ENCODE measurements at places on chromosomes 4 and X.

DNA sequence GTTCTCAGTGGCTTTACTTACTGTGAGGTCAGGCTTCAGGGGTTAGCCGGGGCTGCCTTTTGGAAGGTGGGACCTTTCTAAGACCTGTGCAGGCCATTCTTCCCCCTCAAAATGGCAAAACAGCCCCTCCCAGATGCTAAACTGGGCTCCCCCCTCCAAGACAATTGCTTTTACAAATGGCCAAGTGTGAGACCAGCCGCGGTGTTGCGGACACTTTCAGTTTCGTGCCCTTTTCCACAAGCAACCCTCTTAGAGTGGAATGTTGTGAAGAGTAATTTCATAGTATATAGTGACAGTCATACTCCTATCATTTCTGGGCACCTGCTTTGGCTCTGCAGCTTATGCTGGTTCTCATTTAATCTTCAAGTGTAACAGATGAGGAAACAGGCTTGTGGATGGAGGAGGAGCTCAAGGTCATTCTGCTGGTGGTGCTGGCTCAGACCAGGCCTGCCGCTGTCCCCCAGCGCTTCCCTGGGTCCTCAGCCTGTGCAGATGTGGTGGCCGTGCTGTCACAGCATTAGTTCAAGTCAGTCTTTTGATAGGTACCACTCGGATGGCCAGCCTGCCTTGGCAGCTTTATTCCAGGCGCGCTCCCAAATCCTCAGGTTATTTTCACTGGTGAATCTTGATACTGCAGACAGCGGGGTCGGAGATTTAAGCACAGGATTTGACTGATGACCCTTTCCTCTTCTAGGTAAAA, 55.0 kb upstream of the TADA2B start:
- no peak for DNase-seq

DNA sequence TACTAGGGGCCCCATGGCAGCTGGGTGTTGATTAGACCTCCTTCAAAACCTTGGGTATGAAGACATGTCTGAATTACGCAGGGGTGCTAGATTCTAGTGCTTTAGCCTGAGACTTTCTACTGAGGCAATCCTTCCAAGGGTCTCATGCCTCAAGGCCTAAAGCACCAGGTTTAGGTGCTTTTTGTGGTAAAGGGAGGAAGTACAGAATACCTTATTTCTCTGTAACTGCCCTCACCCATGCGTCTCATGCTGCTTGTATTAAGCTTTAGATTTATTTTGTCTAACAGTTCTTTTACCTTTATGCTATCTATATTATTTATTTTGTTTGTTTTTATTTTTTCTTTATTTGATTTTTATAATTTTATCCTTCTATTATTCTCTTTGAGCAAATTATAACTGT, 190.2 kb upstream of the GK2 start:
- DNase-seq: no peak

DNA sequence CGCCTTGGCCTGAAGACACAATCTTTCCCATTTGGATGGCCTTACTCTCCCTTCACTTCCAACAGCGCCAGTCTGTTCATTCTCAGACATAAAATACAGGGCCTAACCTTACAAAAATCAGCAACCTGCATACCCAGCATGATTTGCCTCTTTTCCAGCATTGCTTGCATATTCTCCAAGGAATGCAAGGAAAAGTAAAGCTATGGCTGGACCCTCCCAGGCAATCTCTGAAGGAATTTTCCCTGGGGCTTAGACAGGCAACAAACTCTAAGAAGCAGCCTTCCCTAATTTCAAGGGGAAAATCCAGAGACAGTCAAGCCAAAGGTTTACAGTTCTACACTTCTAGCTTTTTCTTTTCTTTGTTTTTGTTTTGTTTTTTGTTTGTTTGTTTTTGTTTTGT, 3.6 kb downstream of the DCTD start:
- DNase-seq: no peak

GRCh38 chr4:71294301-71294700, 44.5 kb upstream of the SLC4A4 start:
- no peak for DNase-seq

DNA sequence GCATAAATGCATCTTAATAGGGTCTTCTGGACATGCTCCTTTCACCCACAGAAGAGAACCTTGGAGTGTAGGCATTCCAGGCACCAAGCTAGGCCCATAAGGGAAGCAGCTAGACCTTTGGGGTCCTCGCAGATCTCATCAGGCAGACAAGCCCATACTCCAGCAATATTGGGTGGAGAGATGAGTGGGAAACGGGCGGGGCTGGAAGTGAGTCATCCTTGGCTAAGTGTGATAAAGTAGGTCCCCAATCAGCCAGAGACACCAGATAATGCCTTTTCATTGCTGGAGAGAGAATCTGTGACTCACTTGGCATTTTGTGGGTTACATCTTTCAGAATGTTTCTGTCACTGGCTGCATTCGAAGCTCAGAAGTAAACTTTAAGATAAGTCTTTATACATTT, 133.3 kb upstream of the MBNL3 start:
- DNase-seq: no peak

GRCh38 chr4:124713185-124713592, 657 bp upstream of the ANKRD50 start:
- no peak for DNase-seq

DNA sequence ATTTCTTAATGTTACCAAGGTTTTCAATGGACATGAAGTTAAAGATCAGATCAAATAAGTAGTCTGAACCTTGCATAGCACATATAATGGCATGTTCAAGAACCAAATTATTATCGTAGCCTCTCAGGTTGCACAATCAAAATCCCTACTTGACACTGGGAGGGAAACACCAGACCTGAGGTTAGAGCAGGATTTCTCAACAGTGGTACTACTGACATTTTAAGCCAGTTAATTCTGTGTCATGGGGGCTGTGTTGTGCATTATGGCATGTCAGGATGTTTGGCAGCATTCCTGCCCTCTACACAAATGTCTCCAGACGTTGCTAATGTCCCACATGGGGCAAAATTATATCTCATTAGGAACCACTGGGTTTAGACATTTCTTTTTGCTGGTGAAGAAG, 20.8 kb downstream of the RLIM start:
- no peak for DNase-seq

- DNase-seq: no peak
These were observed 321.0 kb downstream of the OPHN1 start for GRCh38 chrX:68112321-68112720.

- DNase-seq: no peak
These were observed 27.5 kb downstream of the TMEM156 start for GRCh38 chr4:39004758-39005157.

DNA sequence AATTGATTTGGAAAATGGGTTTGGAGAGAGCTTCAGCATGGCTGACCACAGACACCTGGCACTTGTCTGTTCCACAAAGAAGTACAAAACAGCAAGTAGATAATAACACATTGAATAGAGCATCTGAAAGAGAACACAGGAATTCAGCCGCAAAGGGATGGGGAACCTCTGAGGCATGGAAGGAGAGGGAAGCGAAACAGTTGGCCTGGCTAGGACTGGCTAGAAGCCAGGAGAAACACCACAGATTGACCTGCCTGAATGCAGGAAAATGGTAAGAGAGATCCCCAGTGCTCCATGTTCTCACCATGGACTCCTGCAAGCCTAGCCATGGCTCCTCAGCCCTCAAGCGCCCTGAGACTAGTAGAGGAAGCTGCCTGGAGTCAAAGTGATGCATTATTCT, 169.7 kb upstream of the SH3RF1 start:
- no peak for DNase-seq

GRCh38 chr4:106495476-106495875, 126.9 kb upstream of the GIMD1 start:
- DNase-seq: no peak

GRCh38 chr4:8010618-8011017, 71.0 kb upstream of the AFAP1 start:
- DNase-seq: peak; percentile 83

GRCh38 chrX:47243351-47243750, 10.5 kb downstream of the USP11 start:
- no peak for DNase-seq

- no peak for DNase-seq
These were observed 56.9 kb downstream of the OTC start for GRCh38 chrX:38409289-38409688.

DNA sequence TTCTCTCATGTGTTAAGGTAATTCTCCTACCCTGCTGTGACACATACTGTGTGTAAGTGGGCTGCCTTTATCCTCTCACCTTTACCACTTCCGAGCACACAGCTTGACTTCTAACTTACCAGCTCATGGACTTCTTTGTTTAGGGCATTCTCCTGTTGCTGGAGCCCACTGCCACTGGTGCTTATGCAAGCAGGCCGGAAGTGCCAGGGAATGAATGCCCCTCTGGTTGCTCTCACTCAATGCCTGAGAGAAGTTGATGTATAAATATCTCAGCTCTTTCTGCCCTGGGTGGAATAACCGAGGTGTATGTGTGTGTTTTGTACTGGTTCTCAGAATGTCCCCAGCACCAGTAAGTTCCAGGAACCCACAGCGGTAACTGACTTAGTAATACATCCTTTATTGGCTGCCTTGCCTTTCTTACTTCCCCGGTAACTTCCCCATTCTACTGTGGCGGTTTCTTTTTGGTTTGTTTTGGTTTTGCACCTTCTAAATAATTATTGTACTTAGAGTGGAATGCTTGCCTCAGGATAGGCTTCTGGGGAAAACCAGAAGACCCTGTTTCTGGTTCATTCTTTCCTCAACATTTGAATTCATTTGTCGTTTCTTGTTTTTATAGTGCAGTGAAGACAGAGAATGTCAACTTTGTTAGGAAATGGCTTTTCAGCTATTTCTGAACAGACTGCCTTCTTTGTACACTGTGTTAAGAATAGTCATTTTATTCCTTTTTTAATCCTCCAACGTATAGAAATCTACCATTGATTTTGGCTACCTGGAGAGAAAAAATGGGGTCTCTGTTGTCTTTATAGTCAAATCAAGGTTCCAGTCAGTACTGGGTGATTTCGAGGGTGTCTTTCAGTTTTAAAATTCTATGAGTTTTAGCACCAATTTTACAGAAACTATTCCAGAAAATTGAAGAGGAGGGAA, 45.4 kb downstream of the CXorf58 start:
- DNase-seq: no peak

- peak; percentile 42 for DNase-seq
These were observed 3.6 kb downstream of the MID1IP1 start for GRCh38 chrX:38804682-38805431.

All from mesothelial cell of epicardium (in vitro differentiated cells).